Panc1 (cell line): ENCODE measurements at places on chromosomes 5 and 9.

DNA sequence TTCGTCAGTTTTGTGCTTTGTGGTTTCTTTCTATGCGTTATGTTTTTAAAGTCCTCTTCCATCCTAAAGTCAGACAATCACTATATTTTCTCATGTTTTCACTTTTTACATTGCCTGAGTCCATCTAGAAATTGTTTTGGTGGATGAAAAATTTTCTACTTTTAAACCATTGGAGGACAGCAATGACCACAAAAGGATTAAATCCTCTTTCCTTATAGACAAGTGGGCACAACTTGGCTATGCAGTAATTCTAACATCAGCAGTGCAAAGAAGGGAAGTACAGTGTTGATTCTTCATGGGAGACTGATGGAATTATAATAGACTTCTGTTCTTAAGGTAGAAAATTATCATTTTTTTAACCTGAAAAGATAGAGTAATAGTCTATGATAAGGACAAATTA is 75.5 kb downstream of the PALM2AKAP2 start:
- DNase-seq: no peak

GRCh38 chr9:3528451-3528850 is 2.6 kb upstream of the RFX3 start:
- no peak for DNase-seq

DNA sequence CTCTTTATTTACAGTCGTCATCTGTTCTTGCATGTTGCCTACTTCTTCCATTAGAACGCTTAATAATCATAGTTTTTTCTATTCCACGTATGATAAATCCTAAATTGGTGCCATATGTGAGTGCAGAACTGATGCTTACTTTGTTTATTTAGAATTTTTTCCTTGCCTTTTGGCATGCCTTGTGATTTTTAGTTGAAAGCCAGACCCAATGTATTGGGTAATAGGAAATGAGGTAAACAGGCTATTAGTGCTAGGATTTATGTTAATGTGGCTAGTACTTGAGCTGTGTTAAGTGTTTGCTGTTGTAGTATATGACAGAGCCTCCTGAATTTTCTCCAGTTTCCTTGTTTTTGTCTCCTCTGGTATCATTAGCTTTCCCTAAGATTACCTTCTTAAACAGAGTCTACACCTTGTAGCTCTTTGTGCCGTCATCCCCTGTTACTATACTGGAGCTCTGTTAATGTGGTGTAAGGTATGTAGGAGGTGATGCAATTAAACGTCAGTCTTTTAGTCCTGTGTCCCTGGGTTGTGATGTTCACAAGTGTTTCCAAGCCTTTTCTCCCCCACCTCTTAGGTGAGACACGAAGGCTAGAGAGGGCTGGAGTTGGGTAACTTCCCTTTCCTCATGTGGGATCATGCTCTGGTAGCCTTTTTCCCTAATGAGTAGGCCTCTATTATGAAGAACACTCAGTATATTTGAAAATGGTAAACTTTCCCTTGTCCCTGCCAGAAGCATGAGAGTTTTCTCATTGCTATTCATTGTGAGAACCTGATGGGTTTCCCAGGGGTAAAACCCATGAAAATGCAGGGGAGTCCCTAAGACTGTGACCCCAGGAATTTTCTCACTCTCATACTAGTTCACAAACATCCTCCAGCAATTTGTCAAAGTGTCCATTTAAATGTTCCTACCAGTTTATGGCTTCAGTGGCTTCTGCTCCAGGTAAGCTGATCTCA is 21.2 kb downstream of the SPATA31D3 start:
- DNase-seq: no peak

DNA sequence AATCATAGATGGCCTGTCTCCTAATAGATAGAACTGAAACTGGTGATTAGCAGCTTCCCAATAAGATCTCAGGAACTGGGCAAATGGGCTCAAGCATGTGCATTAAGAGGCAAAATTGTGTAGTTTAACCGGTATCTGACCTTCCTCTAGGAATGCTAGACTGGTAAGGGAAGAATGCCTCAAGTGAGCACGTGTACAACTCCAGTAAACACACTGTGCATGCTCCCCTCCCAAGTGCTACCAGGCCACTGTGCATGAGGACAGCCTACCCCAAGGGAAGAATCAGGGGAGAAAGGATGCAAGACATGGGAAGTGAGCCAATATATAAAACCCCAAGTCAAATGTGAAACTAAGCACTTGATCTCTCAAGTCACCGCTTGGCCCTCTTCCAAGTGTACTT is 1157.4 kb upstream of the CDH18 start:
- no peak for DNase-seq

- DNase-seq: no peak
These were observed 3.5 kb downstream of the TENT4A start for GRCh38 chr5:6716629-6717149.

DNA sequence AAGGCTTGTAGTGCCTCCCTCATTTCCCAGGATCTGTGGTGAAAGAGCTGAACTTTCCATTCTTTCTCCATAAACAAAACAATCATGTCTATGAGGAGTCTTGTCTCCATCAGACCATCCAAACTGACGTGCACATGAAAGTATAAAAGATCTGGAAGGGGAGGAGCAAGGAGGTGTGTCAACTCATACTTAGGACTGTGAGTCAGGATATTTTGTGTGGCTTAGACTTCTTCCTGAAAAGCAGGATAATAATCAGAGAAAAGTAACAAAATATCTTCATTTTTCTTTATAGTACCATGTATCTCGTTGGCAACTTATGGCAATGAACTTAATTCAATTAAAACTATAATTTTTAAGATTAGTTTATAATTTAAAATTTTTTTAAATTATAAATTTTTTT is 96.0 kb upstream of the PRRC1 start:
- no peak for DNase-seq
